ENCODE measurements at places on chromosomes 2 and 18. TPM values are rescaled to one million over a fixed set of nuclear protein-coding genes. Genes with fewer than 3 reads are reported as not detected.
A peak's percentile ranks its signal among the peaks of the same experiment; 100 is the strongest.

GRCh38 chr2:228657807-228658402, 476.4 kb upstream of the SPHKAP start:
- DNase-seq, result peak; percentile 75

GRCh38 chr2:128367601-128368359, 49.1 kb upstream of the HS6ST1 start:
- no peak for DNase-seq

DNA sequence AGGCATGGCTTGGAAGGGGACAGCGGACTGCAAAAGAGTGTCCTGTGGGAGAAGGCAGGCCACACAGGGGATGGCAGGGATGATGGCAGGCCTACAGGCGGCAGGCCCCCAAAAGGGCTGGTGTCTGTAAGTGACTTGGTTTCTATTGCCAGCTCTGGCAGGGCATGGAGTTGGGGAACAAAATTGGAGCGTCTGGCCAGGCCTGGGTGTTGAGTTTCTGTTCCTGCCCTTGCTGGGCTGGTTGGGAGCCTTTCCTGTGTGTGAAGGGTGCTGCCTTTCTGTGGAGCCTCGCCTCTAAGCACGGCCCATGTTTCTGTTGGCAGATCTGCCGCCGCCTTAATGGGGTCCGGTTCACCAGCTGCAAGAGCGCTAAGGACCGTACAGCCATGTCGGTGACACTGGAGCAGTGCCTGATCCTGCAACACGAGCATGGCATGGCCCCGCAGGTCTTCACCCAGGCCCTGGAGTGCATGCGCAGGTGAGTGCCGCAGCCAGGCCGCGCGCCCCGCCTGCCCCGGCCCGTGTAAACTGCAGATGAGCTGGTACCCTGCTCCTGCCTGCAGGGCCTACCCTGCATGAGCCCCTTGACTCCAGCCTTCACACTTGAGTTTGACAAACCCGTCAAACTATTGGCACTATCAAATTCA, 31.5 kb downstream of the COA5 start:
- no peak for DNase-seq

DNA sequence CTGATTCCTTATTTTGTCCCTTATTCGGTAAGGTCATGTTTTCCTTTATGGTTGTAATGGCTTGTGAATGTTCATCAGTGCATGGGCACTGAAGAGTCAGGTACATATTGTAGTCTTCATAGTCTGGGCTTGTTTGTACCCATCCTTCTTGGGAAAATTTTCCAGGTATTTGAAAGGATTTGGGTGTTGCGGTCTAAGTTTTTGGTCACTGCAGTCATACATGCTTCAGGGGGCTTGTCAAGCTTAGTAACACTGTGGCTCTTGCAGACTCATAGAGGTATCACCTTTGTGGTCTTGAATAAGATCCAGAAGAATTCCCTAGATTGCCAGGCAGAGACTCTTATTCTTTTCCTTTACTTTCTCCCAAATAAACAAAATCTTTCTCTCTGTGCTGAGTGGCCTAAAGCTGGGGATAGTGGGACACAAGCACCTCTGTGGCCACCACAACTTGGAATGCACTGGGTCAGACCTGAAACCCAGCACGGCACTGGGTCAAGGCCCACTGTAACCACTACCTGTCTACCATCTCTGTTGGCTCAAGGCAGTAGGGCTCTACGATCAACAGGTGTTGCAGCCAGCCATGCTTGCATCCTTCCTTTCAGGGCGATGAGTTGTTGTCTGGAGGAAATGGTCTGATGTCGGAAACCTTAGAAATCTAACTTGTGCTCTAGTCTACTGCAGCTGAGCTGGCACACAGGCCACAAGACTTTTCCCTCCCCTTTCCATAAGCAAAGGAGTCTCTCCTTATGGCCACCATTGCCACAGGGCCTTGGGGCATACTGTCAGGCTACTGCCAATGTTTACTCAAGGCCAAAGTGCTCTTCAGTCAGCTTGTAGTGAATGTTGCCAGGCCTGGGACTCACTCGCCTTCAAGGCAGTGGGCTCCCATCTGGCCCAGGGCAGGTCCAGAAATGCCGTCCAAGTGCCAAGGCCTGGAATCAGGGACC, 21.5 kb downstream of the IL1RN start:
- no peak for DNase-seq

The GKN2 gene
- total RNA-seq, result not detected

The CRYBA2 gene
- not detected for total RNA-seq
